ENCODE measurements at places on chromosomes 1 and 21. TPM values are rescaled to one million over a fixed set of nuclear protein-coding genes. Genes with fewer than 3 reads are reported as not detected.

DNA sequence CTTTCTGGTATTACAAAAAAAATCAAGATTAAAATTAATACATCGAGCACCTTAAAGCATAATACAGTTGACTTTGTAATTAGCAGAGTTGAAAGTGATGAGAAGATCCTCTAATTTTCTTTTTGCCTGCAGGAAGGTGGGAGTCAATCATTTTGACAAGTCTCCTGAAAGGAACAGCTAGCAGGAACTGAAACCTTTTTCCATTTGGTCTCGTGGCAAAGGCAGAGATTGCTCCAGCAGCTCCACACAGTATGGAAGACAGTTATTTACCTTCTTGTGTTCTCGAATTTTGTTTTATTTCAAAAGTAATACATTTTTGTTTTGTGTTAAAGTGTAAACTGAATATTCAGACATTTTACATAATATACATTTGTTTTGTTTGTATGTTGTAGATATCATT is 7.7 kb downstream of the S100PBP start:
- DNase-seq = no peak

The GCSAML gene
- not detected for total RNA-seq

- DNase-seq = peak; percentile 57
Observed at GRCh38 chr1:62891956-62892562, 108.1 kb downstream of the ATG4C start.

DNA sequence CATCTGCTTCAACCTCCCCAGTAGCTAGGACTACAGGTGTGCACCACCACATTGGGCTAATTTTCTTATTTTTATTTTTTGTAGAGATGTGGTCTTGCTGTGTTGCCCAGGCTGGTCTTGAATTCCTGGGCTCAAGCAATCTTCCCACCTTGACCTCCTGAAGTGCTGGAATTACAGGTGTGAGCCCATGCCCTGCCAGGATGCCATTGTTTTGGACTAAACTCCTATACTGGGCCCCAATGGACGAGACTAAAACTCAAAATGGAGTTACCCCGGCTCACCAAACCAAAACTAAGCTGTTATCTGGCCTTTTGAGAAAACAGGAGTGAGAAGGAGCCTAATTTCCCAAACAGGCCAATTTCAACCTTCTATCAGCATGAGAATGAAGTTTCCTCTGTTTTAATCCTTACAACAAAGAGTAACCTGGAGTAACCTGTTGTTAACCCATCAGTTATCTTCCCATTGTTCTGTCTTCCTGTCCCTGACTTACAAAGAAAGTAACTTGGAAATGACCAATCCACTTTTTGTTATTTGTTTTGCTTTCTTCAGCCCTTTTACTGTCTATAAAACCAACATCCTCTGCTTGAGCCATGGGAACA is 29.6 kb downstream of the DMRTA2 start:
- DNase-seq = no peak

- no peak for DNase-seq
Observed at GRCh38 chr1:238964631-238965030, 421.7 kb upstream of the CHRM3 start.

DNA sequence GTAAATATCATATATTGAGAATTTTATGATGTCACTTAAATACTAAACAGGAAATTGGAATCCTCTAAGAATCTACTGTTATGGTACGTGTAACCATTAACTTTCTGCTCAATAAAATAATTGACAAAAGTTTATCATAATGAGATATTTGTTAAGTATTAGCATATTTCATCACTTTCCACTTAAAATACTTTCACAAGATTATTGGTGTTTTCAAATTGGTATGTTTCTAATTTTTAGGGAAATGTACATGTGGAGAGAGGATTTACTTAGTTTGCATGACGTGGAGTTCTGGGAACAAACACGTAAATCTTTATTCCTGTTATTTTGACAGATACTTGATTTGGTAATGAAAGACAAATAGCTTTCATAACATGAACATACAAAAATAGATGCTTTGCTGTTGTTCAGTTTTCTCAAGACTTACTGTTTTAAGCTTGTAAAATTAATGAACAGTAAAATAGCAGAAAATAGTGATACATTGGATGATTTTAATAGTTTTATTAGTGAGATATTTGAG is 1.6 kb downstream of the SRSF11 start:
- no peak for DNase-seq

The THEM5 gene
- not detected for total RNA-seq

- DNase-seq = no peak
Observed at GRCh38 chr1:172818841-172819527, 160.1 kb downstream of the FASLG start.

- no peak for DNase-seq
Observed at GRCh38 chr1:4121834-4122512, 221.9 kb upstream of the C1orf174 start.

- DNase-seq = peak; percentile 62
Observed at GRCh38 chr1:229227298-229227919, 43.5 kb upstream of the RAB4A start.

- peak; percentile 60 for DNase-seq
Observed at GRCh38 chr1:43241413-43241836, 28.4 kb upstream of the TMEM125 start.

- no peak for DNase-seq
Observed at GRCh38 chr1:94119796-94120569, 965 bp downstream of the ABCA4 start.

- no peak for DNase-seq
Observed at GRCh38 chr21:14869984-14870852, 194.6 kb downstream of the NRIP1 start.

GRCh38 chr1:209876078-209876800 is 48.5 kb downstream of the UTP25 start:
- no peak for DNase-seq

GRCh38 chr1:234199476-234200127 is 173.7 kb upstream of the COA6 start:
- DNase-seq = peak; percentile 76

The CLEC20A gene
- not detected for total RNA-seq

DNA sequence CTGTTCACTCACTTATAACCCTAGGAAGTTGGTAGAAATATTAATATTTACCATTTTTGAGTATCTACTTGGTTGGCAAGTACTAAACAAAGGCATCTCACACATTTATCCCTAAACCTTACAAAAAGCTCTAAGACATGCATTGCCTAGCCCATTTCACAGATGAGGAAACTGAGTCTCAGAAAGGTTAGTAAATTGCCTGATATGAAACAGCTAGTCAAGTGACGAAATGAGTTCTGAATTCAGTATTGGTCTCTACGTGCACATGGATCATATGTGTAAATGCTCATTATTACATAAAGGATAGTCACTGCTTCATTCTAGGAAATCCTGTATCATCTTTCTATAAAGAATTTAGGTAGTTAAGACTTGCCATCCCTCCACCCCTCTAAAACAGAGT is 105.1 kb downstream of the BARHL2 start:
- DNase-seq = no peak

DNA sequence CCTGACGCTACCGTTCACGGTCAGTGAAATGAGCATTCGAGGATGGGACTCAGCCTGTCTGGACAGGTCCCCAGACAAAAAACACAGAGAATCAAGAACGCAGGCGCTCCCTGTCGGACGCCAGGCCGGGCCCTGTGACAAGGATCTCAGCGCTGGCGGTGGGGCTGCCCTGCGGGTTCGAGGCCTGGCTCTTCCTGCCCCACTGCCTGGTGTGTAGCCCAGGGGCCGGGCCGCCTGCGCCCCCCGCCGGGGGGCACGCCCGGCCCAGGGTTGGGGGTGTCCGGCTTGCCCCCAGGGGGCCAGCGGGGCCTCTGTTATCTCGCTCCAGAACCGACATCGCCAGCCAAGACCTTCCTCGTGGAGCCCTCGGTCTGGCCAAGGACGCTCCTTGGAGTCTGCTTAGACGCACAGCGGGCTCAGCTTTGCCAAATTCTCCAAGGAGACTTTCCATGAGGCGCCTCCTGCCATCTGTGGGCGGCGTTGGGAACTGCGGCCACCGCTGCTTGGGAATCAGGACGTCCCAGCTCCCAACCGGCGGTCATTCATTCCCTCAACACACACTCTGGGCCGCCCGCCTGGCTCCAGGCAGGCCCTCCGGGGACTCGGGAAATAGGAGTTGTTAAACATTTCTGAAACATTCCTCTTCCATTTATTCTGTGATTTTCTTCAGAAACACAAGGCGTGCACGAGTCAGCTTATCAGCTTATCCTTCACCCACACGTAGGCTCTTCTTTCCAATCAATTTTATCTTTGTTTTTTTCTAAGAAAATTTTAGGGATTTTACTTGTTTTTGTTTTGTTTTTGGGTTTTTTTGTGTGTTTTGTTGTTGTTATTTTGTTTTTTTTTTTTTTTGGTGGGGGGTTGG is 11.3 kb upstream of the RIPK4 start:
- peak; percentile 86 for DNase-seq

DNA sequence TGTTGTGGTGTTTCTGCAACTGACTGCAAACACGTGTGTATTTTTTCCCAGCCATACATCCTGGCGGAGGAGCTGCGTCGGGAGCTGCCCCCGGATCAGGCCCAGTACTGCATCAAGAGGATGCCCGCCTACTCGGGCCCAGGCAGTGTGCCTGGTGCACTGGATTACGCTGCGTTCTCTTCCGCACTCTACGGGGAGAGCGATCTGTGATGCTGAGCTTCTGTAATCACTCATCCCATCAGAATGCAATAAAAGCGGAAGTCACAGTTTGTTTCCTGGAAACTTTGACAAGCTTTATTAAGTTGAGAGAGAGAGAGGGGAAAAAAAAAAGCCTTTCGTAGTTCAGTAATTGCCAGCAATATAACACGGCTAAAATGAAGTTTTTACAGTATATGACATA is 32.7 kb upstream of the MTR start:
- no peak for DNase-seq

The C1orf94 gene
- total RNA-seq = not detected

The CR1L gene
- total RNA-seq = not detected

The CFHR3 gene
- total RNA-seq = not detected

GRCh38 chr1:179077396-179077795 is 4.5 kb upstream of the TOR3A start:
- DNase-seq = no peak

The CRYBG2 gene
- total RNA-seq = 2.2 TPM

The LMOD1 gene
- not detected for total RNA-seq

The DAB1 gene
- not detected for total RNA-seq

DNA sequence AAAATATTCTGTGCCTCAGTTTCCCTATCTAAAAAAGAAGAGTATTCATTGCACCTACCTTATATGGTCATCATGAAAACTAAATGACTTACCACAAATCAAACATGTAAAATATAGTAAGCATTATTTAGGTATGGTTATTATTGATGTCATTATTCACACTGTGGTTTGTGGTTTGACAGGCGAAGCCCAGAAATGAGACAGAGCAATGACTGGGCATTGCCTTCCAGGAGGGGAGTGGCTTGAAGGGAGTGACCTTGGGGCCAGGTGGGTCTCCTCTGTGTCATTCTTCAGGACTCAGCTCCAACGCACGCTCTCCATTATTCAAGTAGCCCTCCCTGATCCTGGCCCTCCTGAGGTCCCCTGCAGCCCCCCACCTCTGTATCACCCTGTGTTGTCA is 133.7 kb downstream of the DMRTA2 start:
- no peak for DNase-seq

- no peak for DNase-seq
Observed at GRCh38 chr1:51147394-51147793, 45.4 kb downstream of the C1orf185 start.

DNA sequence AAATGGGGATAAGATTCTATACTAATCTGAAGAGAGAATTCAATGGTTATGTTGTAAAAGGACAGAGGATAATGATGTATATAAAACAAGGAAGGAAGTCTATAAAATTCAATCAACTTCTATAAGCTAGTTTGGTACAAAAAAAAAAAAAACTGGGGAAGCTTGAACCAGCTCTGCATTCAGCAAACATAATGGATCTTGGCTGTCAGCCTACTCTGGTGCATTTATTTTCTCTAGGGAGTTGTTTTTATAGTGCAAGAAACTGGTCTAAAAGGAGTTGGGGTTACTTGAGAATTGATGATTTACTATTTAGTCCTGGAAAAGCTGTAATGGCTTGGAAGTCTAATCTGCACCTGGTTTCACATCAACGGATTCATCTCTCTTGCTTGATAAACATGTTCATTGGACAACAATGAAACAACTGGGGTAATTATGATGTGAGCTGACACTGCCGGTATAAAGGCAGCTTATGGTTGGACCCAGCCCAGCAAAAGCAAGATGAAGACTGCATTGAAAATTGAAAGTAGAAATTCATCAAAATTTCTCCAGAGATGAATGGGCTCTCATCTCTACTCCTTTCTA is 199.4 kb upstream of the NRIP1 start:
- DNase-seq = no peak

The PPM1J gene
- 10.7 TPM for total RNA-seq

The FCMR gene
- total RNA-seq = 5.0 TPM

- no peak for DNase-seq
Observed at GRCh38 chr1:239260842-239261241, 125.5 kb upstream of the CHRM3 start.

- no peak for DNase-seq
Observed at GRCh38 chr1:166907763-166908162, 31.7 kb upstream of the TADA1 start.

DNA sequence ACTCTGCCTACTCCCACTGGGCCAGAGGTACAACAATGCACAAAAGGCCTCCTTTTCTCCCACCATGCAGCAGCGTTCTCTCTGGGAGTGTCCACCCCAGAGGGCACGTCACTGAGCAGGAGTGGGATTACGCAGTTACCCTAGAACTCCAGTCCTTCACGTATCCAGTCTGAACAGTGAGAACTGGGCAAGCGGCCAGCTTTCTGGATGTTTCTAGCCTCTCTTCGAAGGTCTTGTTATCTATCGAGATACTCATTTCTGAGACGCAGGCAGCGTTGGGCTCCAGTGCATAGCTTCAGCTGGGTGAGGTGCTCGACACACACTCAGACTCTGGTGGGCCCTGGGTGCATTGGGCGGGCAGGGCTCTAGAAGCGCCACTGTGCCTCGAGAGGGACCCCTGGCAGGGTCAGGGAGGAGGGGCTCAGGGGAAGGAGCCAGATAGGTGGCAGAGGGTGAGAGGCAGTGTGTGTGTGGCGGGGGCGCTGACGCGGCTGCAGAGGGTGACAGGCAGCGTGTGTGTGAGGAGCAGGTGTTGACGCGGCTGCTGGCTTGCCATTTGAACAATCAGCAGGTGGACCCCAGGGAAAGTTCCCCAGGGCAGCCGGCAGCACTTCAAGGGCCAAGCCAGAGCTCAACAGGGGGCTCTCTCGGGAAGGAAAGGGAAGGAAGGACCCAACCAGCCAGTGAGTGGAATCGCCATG is 27.9 kb downstream of the PRDM15 start:
- no peak for DNase-seq

- DNase-seq = peak; percentile 35
Observed at GRCh38 chr1:16212251-16212961, at the start of gene ARHGEF19. TSS of gene ARHGEF19 (minus strand) at chr1:16212652. CDS start at chr1:16209054, 3,598 bp downstream.

The ALG14 gene
- 10.0 TPM for total RNA-seq

GRCh38 chr1:243917177-243917862 is 67.3 kb upstream of the AKT3 start:
- DNase-seq = peak; percentile 50

- DNase-seq = no peak
Observed at GRCh38 chr1:116951200-116951935, 41.7 kb downstream of the PTGFRN start.

DNA sequence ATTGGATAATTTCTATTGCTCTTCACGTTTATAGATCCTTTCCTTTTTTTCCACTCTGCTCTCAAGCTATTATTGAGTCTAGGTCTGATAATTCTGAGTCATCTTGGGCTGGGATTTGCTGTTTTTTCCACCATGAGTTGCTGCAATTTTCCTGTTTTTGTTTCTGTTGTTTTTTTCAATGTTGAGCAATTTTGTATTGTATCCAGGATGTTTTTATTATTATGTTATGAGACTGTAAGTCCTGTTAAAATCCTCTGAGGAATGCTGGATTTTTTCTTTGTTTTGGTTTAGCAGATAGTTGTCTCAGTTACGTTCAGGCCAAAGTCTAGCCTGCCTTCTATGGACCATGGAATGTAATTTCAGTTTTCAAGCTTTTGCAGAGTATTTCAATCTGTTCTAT is 13.0 kb upstream of the SLC35A3 start:
- no peak for DNase-seq

Measured in mammary epithelial cell (primary cell).